ENCODE measurements at places on chromosomes 6 and 20. TPM values are rescaled to one million over a fixed set of nuclear protein-coding genes. Genes with fewer than 3 reads are reported as not detected.

DNA sequence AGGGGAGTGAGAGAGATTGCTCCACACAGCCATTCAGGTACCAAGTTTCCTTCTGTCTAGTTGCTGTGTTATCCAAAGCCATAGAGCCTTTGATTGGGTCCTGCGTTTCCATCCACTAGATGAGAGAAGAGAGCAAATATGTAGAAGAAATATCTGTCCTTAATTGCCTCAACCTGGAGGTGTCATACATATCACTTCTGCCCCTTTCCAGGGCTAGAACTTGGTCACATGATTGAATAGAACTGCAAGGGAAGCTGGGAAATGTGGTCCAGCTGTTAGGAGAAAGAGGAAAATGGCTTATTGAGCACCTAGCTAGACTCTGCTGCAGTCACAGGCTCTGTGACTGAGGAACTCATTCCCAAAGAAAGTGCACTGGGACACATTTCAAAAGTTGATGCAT, 115.6 kb upstream of the JAG1 start:
- H3K4me3 ChIP-seq: no peak overlapping the region
- no peaks in the 10 kb centered on the region for H3K4me1 ChIP-seq
- no peaks in the 10 kb centered on the region for H3K36me3 ChIP-seq
- no peaks in the 10 kb centered on the region for H3K27me3 ChIP-seq

COX7A2 gene
- 201 TPM for total RNA-seq

CST4 gene
- not detected for total RNA-seq

C6orf132 gene
- total RNA-seq: not detected

GRCh38 chr6:74879976-74880375, 325.9 kb downstream of the COL12A1 start:
- H3K27ac ChIP-seq: no peak overlapping the region
- no peak overlapping the region for H3K4me3 ChIP-seq
- DNase-seq: no peak
- no peaks in the 10 kb centered on the region for H3K4me1 ChIP-seq

- H3K4me1 ChIP-seq: no peaks in the 10 kb centered on the region
- H3K27ac ChIP-seq: no peak overlapping the region
- no peak for DNase-seq
- H3K36me3 ChIP-seq: no peaks in the 10 kb centered on the region
- H3K27me3 ChIP-seq: no peaks in the 10 kb centered on the region
Observed at GRCh38 chr6:5028921-5029320, 25.1 kb upstream of the RPP40 start.

BANF2 gene
- not detected for total RNA-seq

GRCh38 chr6:131693384-131693783, 7.8 kb downstream of the OR2A4 start:
- no peak for DNase-seq
- H3K4me1 ChIP-seq: no peaks in the 10 kb centered on the region
- no peaks in the 10 kb centered on the region for H3K36me3 ChIP-seq
- H3K4me3 ChIP-seq: no peak overlapping the region

- no peaks in the 10 kb centered on the region for H3K36me3 ChIP-seq
- no peak for DNase-seq
Observed at GRCh38 chr6:48080227-48081009, 30.6 kb downstream of the PTCHD4 start.

DNA sequence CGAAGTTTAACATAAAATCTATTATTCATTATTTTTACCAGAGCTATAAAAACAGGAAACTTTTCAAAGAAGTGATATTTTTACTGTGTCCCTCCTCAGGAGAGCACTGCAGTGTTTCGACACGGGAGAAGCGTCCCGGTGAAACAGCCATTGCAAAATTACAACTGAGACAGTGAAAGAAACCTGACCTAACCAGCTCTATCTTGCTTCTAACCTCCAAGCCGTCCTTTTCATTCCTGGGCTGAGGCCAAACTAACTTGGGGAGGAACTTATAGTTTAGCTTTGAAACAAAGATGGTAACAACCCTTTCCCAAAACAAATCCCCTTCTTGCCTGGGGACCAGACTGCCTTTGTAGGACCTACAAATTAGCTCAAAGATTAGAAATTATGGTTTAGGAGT, 79.2 kb downstream of the WDR27 start:
- no peaks in the 10 kb centered on the region for H3K27me3 ChIP-seq
- H3K4me1 ChIP-seq: no peaks in the 10 kb centered on the region
- DNase-seq: no peak
- no peak overlapping the region for H3K27ac ChIP-seq

- H3K4me1 ChIP-seq: peaks cover 9% of the 10 kb centered on the region
- H3K4me3 ChIP-seq: no peak overlapping the region
- no peak for DNase-seq
- H3K27me3 ChIP-seq: no peaks in the 10 kb centered on the region
Observed at GRCh38 chr6:169859401-169859977, 108.1 kb downstream of the ERMARD start.

SLC17A3 gene
- 0.81 TPM for total RNA-seq

- no peaks in the 10 kb centered on the region for H3K36me3 ChIP-seq
- no peak overlapping the region for H3K27ac ChIP-seq
- no peak overlapping the region for H3K4me3 ChIP-seq
- no peaks in the 10 kb centered on the region for H3K4me1 ChIP-seq
- H3K27me3 ChIP-seq: no peaks in the 10 kb centered on the region
Observed at GRCh38 chr6:95686895-95687294, 109.6 kb downstream of the MANEA start.

B4GALT5 gene
- 6.2 TPM for total RNA-seq

GRCh38 chr20:10219452-10219791, 792 bp downstream of the SNAP25 start:
- H3K36me3 ChIP-seq: no peaks in the 10 kb centered on the region

DNA sequence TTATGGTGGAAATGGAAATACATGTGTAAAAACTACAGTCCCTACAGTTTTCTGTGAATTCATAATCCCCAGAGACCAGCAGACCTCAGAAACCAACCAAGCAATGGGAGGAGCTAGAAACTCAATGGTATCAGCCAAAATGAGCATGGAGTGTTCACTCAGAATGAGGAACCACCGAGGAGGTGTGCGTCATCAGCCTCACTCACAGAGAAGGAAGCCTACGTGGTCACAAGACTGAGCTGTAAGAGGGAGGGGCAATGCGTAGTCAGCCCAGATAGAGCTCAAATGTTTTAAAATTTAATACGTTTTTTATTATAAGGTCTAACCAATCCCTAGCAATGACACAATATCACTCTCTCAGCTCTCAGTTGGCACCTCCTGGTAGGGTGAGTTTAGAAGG, 17.4 kb downstream of the MYLK4 start:
- DNase-seq: no peak
- no peak overlapping the region for H3K4me3 ChIP-seq
- H3K27ac ChIP-seq: no peak overlapping the region
- no peaks in the 10 kb centered on the region for H3K4me1 ChIP-seq
- no peaks in the 10 kb centered on the region for H3K27me3 ChIP-seq
- H3K36me3 ChIP-seq: no peaks in the 10 kb centered on the region

- no peaks in the 10 kb centered on the region for H3K27me3 ChIP-seq
Observed at GRCh38 chr20:54026295-54027064, 43.9 kb downstream of the BCAS1 start.

DNA sequence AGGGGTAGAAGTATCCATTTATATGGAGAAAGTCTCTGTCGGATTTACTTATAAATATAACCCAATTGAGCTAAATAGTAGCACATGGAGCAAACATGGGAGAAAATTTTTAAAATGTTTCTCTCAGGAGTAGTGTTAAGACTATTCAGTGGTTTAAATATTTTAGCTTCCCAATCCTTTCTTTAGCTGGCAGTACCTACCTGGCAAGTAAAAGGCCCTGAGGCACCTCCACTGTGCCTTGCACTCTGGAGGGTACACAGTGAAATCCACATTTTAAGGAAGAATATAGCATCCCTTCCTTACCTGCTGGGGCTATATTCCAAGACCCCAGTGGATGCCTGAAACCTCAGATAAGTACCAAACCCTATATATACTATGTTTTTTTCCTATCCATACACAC, 124.2 kb downstream of the KLHL32 start:
- no peaks in the 10 kb centered on the region for H3K27me3 ChIP-seq
- no peaks in the 10 kb centered on the region for H3K4me1 ChIP-seq
- no peak overlapping the region for H3K27ac ChIP-seq
- no peaks in the 10 kb centered on the region for H3K36me3 ChIP-seq

SAMD10 gene
- 7.4 TPM for total RNA-seq

- H3K4me3 ChIP-seq: no peak overlapping the region
- H3K27me3 ChIP-seq: peaks cover 3% of the 10 kb centered on the region
- no peaks in the 10 kb centered on the region for H3K36me3 ChIP-seq
- H3K27ac ChIP-seq: no peak overlapping the region
Observed at GRCh38 chr20:52213995-52214394, 22.4 kb upstream of the ZFP64 start.

DNA sequence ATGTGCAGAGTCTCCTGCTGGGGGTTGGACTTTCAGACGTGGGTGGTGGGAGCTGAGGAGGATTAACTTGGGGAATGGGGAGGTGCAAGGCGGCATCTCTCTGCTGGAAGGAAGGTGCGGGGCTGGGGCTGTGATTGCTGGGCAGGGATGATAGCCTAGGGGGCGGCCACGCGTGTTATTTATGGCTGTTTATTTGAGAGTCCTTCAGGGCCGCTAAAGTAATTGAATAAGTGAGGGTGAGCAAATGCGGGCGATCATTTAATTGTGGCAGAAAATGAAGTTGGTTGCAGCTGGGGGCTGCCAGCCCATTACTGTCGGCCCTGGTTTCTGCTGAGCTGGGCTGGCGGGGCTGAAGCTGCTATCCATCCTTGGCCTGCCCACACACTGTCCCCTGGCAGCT, 7.5 kb upstream of the IP6K3 start:
- no peaks in the 10 kb centered on the region for H3K27me3 ChIP-seq
- DNase-seq: no peak
- no peaks in the 10 kb centered on the region for H3K36me3 ChIP-seq
- no peaks in the 10 kb centered on the region for H3K4me1 ChIP-seq
- H3K27ac ChIP-seq: no peak overlapping the region
- no peak overlapping the region for H3K4me3 ChIP-seq

DNA sequence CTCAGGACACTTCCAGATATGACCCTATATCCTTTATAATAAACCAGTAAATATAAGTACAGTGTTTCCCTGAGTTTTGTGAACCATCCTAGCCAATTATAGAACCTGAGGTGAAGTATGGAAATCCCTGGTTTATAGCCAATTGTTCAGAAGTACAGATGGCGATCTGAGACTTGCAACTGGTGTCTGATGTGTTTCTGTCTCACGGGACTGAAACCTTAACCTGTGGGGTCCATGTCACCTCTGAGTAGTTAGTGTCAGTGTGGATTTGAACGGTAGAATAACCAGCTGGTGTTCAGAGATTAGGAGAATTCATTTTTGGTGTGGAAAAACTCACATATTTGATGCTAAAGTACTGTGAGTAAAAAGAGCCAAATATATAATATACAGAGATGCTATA, 606.6 kb downstream of the MAFB start:
- H3K27ac ChIP-seq: no peak overlapping the region
- H3K27me3 ChIP-seq: no peaks in the 10 kb centered on the region
- H3K4me1 ChIP-seq: no peaks in the 10 kb centered on the region

RAET1E gene
- not detected for total RNA-seq

PGC gene
- not detected for total RNA-seq

DEF6 gene
- 231 TPM for total RNA-seq

DNA sequence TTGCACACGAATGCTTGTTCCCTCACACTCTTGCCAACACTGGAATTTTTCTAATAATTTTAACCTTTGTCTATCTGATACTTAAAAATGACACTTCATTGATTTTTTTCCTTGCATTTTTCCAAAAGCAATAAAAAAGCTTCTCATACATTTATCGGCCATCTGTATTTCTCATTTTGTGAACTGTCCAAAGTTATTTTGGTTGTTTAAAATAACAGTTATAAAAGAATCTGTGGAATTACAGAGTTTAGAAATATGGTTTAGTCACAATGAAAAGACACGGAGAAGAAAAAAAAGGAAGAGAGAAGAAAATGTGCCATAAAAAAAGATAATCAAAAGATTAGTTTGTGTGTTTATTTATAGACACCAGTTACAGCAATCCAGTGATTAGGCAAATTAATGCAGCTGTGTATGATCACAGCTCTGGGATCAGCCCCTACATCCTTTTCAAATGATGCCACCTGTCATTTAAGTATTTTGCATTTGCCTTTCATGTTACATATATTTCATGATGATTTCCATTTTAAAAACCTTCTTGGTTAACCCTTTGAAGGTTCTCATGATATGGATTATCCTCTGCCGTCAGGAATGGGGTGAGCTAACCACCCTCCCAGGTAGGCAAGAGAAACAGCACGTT, 171.7 kb downstream of the BACH2 start:
- no peaks in the 10 kb centered on the region for H3K27me3 ChIP-seq
- no peak overlapping the region for H3K4me3 ChIP-seq
- H3K27ac ChIP-seq: no peak overlapping the region

GRM1 gene
- not detected for total RNA-seq

ABHD16B gene
- total RNA-seq: not detected

HCRTR2 gene
- total RNA-seq: not detected

SLC17A9 gene
- total RNA-seq: 2.1 TPM

TBC1D22B gene
- 9.7 TPM for total RNA-seq

- H3K36me3 ChIP-seq: no peaks in the 10 kb centered on the region
- no peaks in the 10 kb centered on the region for H3K27me3 ChIP-seq
- no peak overlapping the region for H3K4me3 ChIP-seq
- no peak for DNase-seq
- H3K4me1 ChIP-seq: no peaks in the 10 kb centered on the region
- H3K27ac ChIP-seq: no peak overlapping the region
Observed at GRCh38 chr20:45336530-45337366, 11.5 kb downstream of the SDC4 start.

DNA sequence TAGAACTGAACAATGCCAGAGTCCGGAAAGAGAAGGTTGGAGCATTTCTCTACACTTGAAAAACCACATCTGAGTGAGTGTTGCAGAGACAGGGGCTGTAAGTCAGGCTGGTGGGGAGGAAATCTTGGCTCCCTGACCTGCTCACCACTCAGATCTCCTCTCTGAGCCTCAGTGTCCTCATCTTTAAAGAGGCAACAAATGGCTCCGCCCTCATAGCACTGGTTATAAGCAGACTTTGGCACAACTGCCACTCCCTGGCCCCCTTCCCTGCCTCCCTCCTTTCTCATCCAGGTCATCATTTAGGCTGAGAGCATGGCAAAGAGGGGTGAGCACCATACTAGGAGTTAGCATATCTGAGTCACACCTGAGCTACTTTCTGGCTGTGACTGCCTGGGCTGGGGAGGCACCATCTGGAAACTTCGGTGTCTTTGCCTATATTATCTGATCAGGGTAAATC, 10.6 kb downstream of the SIRPG start:
- H3K4me3 ChIP-seq: no peak overlapping the region
- H3K36me3 ChIP-seq: peaks cover 32% of the 10 kb centered on the region
- no peak overlapping the region for H3K27ac ChIP-seq
- H3K27me3 ChIP-seq: no peaks in the 10 kb centered on the region
- DNase-seq: no peak
- peaks cover 55% of the 10 kb centered on the region for H3K4me1 ChIP-seq

- H3K36me3 ChIP-seq: no peaks in the 10 kb centered on the region
- no peaks in the 10 kb centered on the region for H3K4me1 ChIP-seq
- no peak for DNase-seq
Observed at GRCh38 chr20:6420336-6420735, 297.5 kb upstream of the FERMT1 start.

DNA sequence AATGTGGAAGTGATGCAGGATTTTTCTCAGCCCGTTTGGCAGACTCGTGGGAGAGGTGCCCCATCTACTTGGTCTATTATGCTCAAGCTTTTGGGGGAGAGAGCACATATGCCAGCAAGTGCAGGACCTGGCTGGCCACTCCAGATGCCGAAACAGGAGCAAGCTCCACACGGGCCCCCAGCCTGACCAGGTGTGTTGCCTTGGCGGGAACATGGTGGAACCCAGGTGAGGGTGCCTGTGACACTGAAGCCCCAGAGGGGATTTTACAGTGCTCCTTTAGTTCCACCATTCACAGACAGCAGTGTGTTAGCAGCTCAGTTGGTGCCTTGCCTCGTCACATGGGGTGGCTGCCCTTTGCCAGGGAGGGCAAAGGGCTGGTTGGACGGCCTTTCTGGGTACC, 798.9 kb downstream of the EYS start:
- no peaks in the 10 kb centered on the region for H3K4me1 ChIP-seq
- H3K27me3 ChIP-seq: no peaks in the 10 kb centered on the region
- H3K27ac ChIP-seq: no peak overlapping the region
- H3K4me3 ChIP-seq: no peak overlapping the region
- no peaks in the 10 kb centered on the region for H3K36me3 ChIP-seq
